ENCODE measurements at places on chromosomes 4 and X. TPM values are rescaled to one million over a fixed set of nuclear protein-coding genes. Genes with fewer than 3 reads are reported as not detected.

UNC5C gene
- total RNA-seq = 17.4 TPM

SLC6A14 gene
- not detected for total RNA-seq

TMPRSS11D gene
- not detected for total RNA-seq

HTR2C gene
- 2.2 TPM for total RNA-seq

- DNase-seq = no peak
These were observed 162.6 kb downstream of the RTL3 start for GRCh38 chrX:78496483-78496882.

GRCh38 chr4:182916483-182917181 is 554 bp downstream of the DCTD start:
- peak; percentile 48 for DNase-seq

GRCh38 chr4:139920486-139921002 is 233.4 kb downstream of the MAML3 start:
- DNase-seq = no peak

DNA sequence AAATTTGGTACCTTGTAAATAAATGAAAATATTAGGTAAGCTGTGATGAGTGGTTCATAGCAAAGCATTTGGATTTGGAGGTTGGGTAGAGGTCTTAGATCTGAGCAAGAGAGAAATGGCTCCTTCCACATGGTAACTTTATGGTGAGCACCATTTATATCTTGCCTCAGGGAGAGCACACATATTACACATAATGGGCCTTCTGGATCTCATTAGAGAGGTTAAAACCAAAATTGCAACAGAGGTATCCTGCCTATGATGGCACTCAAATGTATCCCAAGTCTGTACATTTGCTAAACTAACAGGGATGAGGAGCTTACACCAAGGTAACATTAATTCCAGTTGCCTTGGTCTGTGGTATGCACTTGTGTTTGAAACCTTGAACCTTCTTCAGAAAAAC is 87.1 kb upstream of the PUDP start:
- DNase-seq = no peak

DNA sequence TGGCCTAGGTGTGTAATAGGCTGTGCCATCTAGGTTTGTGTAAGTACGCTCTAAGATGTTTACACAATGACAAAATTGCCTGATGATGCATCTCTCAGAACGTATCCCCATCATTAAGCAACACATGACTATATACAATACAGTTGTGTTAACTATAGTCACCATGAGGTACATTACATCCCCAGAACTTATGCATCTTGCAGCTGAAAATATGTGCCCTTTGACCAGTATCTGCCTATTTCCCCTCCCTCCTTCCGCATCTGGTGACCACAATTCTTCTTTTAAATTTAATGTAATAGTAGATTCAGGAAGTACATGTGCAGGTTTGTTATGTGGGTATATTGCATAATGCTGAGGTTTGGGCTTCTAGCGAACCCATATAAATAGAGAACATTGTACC is 239.8 kb upstream of the IL1RAPL1 start:
- no peak for DNase-seq

DNA sequence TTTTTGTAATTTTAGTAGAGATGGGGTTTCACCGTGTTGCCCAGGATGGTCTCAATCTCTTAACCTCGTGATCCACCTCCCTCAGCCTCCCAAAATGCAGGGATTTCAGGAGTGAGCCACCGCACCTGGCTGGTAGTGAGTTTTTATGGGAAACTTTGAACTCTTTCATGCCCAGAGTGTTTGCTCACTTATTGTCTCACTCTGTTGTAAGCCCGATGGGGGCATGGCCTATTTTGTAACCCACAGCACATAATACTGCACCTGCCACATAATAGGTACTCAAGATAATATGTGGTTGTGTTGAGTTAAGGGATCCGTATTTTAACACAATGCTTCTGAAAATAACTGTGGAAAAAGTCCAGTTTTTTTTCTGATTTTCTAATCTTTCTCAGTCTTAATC is 109.6 kb upstream of the GIMD1 start:
- DNase-seq = no peak

DNA sequence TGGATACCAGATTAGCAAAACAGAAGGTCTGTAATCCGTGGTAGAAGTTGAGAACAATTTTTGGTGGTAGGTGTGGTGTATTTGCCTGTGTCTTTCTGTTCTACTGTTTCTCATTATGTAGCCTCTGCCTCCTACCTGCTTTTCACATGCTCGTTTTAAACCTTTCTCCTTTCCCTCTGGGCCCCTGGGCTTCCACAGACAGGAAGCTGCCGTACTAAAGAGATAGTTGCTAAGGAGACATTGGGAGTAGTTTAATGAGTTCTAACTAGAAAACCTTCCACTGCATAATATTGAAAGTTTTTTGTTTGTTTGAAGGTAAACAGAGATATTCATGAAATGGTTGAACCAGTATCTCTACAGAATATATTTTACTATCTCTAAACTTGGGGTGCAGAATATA is 107.8 kb downstream of the STOX2 start:
- DNase-seq = no peak

DNA sequence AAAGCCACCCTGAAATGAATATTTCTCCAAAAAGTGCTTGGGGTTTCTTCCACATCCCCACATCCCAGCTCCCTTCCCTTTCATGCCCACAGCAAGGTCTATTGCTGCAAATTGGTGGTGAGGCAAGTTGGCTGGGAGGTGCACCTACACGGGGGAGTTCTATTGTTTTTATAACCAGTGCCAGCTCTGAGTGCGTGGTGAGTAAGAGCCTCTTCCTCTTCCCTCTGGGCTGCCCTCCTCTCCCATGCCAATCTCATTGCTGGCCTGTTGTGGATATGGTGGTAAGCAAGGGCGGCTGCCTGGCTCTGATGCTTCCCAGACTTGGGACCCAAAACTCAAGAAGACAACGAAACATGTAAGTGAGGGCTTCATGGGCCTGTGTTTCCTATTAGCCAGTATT is 204.3 kb downstream of the SHROOM3 start:
- peak; percentile 77 for DNase-seq

GRCh38 chrX:31260351-31260750 is 188.5 kb upstream of the FTHL17 start:
- no peak for DNase-seq

GRCh38 chrX:132491191-132491590 is 2.4 kb upstream of the MBNL3 start:
- DNase-seq = peak; percentile 4

Measured in A172 (cell line).